ENCODE measurements at places on chromosomes 6 and 20. TPM values are rescaled to one million over a fixed set of nuclear protein-coding genes. Genes with fewer than 3 reads are reported as not detected.

- no peaks in the 10 kb centered on the region for H3K27me3 ChIP-seq
- H3K4me3 ChIP-seq: peak within 1 kb of the TSS; percentile 93
- peak within 1 kb of the TSS; percentile 96 for H3K27ac ChIP-seq
Observed at GRCh38 chr6:118651282-118652050, at the start of gene CEP85L. Gene CEP85L, minus strand, starts transcription at chr6:118651591. Its CDS starts 322 bp downstream, at chr6:118651269.

GRCh38 chr20:49636447-49636846 is 68.5 kb upstream of the PTGIS start:
- H3K4me1 ChIP-seq: peaks cover 2% of the 10 kb centered on the region
- no peak overlapping the region for H3K27ac ChIP-seq
- no peak overlapping the region for H3K4me3 ChIP-seq
- H3K36me3 ChIP-seq: peaks cover 50% of the 10 kb centered on the region
- DNase-seq: no peak
- H3K27me3 ChIP-seq: no peaks in the 10 kb centered on the region

GRCh38 chr6:1170794-1171193 is 141.1 kb upstream of the FOXQ1 start:
- no peaks in the 10 kb centered on the region for H3K36me3 ChIP-seq
- H3K4me3 ChIP-seq: no peak overlapping the region
- peaks cover 7% of the 10 kb centered on the region for H3K27me3 ChIP-seq
- H3K27ac ChIP-seq: no peak overlapping the region

- no peak overlapping the region for H3K4me3 ChIP-seq
- no peaks in the 10 kb centered on the region for H3K27me3 ChIP-seq
- no peaks in the 10 kb centered on the region for H3K36me3 ChIP-seq
- no peak overlapping the region for H3K27ac ChIP-seq
Observed at GRCh38 chr20:24488064-24488799, 18.8 kb downstream of the SYNDIG1 start.

DNA sequence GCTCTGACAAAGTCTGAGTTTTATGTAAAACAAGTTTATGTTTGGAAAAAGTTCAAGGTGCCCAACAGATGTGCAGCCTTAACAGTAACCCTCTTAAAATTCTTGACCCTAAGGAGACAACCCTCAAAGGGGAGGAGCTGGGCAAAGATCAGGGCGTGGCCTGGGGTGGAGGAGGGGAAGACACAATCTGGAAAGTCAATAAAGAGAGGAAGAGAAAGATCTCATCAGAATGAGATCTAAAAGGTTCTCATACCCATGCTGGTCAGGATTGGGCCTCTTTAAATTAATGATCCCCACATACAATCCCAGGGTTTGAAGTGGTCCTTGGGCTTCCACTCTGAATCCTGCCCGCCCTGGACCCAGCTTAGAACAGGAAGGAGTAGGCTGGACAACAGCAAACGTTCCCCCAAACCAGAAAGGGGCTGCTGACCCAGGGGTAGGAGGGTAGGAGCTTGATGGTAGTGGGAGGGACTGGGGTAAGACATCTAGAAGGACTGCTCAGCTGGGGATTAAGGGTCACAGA is 33.0 kb downstream of the FOXP4 start:
- no peaks in the 10 kb centered on the region for H3K36me3 ChIP-seq
- H3K27ac ChIP-seq: no peak overlapping the region
- H3K4me1 ChIP-seq: no peaks in the 10 kb centered on the region
- no peaks in the 10 kb centered on the region for H3K27me3 ChIP-seq
- H3K4me3 ChIP-seq: no peak overlapping the region
- no peak for DNase-seq

DNA sequence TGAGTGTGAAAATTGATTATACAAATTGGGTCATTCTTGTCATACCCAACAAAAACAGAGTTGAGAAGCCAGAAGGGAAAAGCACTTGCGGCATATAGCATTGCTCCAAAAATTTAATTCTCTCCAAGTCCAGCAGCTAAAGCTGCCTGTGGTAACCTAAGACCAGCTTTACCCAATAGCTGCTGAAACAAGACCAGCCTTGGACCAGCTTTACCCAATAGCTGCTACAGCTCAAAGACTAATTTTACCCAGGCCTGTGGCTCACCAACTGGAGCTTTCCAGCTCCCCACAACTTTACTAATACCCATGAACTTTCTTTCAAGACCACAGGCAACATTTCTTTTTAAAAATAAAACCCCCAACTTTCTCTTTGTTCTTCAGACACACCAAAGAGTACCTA is 32.8 kb upstream of the ZNF133 start:
- DNase-seq: no peak
- H3K4me3 ChIP-seq: no peak overlapping the region
- H3K36me3 ChIP-seq: no peaks in the 10 kb centered on the region
- H3K4me1 ChIP-seq: no peaks in the 10 kb centered on the region
- peaks cover 2% of the 10 kb centered on the region for H3K27me3 ChIP-seq

DNA sequence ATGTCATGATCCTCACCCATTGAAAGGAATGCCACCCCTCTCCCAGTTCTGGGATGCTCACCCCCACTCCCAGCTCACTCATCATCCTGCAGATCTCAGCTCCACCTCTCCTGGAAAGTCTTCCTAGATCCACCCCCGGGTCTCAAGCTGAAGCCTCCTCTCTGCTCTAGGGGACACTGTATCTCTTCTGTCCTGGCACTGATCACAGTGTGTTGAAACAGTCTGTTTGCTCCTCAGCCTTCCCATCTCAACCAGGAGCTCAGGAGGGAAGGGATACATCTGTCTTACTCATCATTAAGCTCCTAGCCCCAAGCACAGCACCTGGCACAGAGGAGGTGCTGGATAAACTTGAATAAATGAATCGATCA is 80.1 kb downstream of the MRPL14 start:
- H3K27me3 ChIP-seq: peaks cover 2% of the 10 kb centered on the region
- no peak overlapping the region for H3K4me3 ChIP-seq
- no peaks in the 10 kb centered on the region for H3K36me3 ChIP-seq
- H3K4me1 ChIP-seq: peaks cover 11% of the 10 kb centered on the region
- H3K27ac ChIP-seq: no peak overlapping the region

DNA sequence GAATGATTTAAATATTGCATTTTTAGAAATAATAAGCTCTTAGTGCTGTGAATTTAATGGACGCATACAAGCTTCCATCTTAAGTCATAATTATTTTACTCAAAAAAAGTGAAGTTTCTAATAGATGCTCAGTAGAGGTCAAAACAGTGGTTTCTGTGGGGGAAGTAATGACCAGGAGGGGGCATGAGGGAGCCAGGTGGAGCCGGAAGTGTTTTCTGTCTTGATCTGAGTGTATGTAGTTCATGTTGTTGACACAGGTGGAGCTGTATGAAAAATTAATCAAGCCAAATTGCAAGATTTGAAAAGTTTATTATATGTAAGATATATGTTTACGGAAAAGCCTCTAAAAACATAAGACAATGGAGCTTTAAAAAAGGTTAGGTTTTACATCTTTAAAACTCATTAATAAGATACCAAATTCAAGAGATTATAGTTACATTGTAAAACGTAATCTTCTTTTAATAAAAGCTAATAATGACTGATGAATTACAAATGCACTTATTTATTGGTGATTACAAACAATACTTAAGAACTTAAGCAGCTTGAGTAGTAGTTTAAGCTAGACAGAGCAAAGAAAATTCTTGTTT is 68.0 kb downstream of the PLAGL1 start:
- no peak overlapping the region for H3K27ac ChIP-seq
- H3K4me1 ChIP-seq: peaks cover 10% of the 10 kb centered on the region
- no peak overlapping the region for H3K4me3 ChIP-seq
- no peaks in the 10 kb centered on the region for H3K36me3 ChIP-seq
- H3K27me3 ChIP-seq: no peaks in the 10 kb centered on the region

FAM83C gene
- not detected for total RNA-seq

GRCh38 chr6:130560231-130560630 is 194.4 kb downstream of the TMEM200A start:
- no peaks in the 10 kb centered on the region for H3K27me3 ChIP-seq
- H3K4me1 ChIP-seq: peaks cover 18% of the 10 kb centered on the region
- no peak overlapping the region for H3K4me3 ChIP-seq
- H3K36me3 ChIP-seq: no peaks in the 10 kb centered on the region

FLRT3 gene
- not detected for total RNA-seq

GRCh38 chr6:72857791-72858585 is 236.1 kb downstream of the KCNQ5 start:
- H3K27ac ChIP-seq: no peak overlapping the region
- H3K27me3 ChIP-seq: no peaks in the 10 kb centered on the region
- H3K4me3 ChIP-seq: no peak overlapping the region
- no peaks in the 10 kb centered on the region for H3K36me3 ChIP-seq
- DNase-seq: no peak

DNA sequence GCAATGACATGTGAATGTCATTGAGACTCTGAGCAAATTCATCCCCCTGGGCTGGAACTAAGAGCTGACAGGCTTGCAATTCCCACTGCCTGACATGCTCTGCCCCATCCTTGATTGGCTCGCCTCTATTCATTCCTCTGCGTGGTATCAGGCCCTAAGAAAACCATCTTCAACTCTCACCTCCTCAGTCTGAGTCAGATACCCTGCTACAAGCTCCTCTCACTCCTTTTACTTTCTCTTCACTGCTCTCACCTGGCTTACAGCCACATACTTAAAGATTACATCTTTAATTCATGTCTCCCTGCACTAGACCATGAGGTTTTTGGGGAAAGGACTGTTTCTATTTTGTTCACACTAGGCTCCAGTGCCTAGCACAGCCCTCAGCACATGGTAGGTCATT is 131.6 kb downstream of the KIF6 start:
- no peaks in the 10 kb centered on the region for H3K36me3 ChIP-seq
- no peaks in the 10 kb centered on the region for H3K4me1 ChIP-seq

GRCh38 chr20:43840382-43841070 is 74.1 kb upstream of the TOX2 start:
- no peaks in the 10 kb centered on the region for H3K36me3 ChIP-seq
- peak; percentile 69 for DNase-seq
- no peak overlapping the region for H3K4me3 ChIP-seq
- no peak overlapping the region for H3K27ac ChIP-seq
- peaks cover 44% of the 10 kb centered on the region for H3K4me1 ChIP-seq

GRCh38 chr6:52497652-52498408 is 77.7 kb downstream of the EFHC1 start:
- peaks cover 2% of the 10 kb centered on the region for H3K4me1 ChIP-seq
- H3K36me3 ChIP-seq: peaks cover 3% of the 10 kb centered on the region
- no peak overlapping the region for H3K4me3 ChIP-seq
- no peaks in the 10 kb centered on the region for H3K27me3 ChIP-seq
- no peak for DNase-seq

DNA sequence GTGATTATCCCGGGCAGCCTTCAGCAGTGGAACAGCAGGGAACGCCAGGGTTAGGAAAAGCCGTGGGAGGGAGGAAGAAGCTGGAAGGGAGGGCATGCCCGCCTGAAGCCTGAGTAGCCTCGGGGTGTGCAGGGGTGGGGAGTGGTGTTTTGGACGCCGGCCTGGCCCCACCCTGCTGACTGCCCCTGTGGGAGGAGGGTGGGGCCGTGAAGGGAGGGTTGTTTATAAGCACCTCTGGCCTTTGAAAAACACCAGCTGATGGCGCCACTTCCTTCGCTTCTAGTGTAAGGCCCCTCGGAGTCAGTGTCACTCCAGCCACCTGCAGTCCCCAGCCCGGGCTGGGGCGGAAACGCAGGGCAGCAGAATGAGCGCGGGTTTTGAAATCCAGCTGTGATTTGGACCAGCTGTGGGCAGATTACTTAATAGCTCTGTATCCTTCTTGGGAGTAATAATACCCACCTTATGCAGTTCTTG is 52.8 kb upstream of the BMP6 start:
- DNase-seq: peak; percentile 8
- H3K27ac ChIP-seq: no peak overlapping the region
- H3K4me3 ChIP-seq: no peak overlapping the region
- peaks cover 2% of the 10 kb centered on the region for H3K27me3 ChIP-seq
- no peaks in the 10 kb centered on the region for H3K36me3 ChIP-seq
- no peaks in the 10 kb centered on the region for H3K4me1 ChIP-seq

GRCh38 chr6:107185391-107185970 is 70.2 kb upstream of the BEND3 start:
- no peak overlapping the region for H3K4me3 ChIP-seq
- H3K27ac ChIP-seq: no peak overlapping the region
- no peaks in the 10 kb centered on the region for H3K27me3 ChIP-seq
- H3K36me3 ChIP-seq: no peaks in the 10 kb centered on the region

DNA sequence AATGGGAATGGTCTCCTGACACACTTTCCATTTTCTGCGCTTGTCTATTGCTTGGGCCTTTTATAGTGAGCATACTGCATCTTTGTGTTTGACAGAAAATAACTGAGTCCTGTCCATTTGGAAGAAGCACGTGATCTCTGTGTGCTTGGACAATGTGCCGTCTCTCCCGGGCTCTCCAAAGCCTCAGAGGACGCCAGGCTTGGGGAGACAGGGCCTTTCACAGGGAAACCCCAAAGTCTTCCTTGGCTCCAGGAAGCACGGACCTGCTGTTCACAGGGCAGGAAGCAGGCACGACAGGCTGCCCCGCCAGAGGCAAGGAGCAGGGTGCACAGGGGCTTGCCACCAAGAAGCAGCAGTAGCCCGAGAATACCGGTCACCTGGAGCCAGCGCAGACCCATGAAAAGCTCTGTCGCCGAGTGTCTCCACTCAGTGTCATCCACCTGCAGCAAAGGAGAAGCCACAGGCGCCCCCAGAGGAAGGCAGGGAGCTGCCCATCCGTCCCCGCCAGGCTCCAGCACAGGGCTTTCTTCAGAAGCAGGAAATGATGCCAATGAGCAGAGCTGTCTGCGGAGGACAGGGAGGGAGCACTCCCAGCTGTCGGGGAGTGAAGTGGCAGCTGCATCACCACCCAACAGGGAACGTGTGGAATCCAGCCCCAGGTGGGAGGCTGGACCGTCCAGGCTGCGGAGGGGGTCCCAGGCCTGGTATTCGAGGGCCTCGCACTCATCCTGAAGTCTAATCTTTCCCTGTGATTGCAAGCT is 135.1 kb downstream of the AGPAT4 start:
- no peaks in the 10 kb centered on the region for H3K36me3 ChIP-seq
- no peaks in the 10 kb centered on the region for H3K4me1 ChIP-seq
- no peak for DNase-seq
- H3K27ac ChIP-seq: no peak overlapping the region
- no peak overlapping the region for H3K4me3 ChIP-seq

DNA sequence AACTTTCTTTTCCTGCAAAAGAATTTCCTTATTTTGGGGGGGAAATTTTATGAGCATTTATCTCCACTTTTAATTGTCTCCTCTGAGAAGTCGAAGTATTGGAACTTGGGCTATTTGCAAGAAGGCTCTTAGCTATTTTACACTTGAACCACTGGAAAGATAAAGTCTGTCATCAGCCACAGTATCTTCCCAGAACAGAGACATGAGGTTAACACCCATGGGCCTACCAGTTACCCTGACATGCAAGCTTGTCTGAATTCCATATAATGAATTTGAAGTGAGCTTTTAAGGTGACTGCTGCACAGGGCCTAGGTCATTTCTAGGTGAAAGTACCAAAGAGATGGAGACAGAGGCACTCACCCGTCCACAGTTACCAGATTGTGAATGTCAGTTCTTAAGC is 193.1 kb downstream of the SIM1 start:
- H3K27me3 ChIP-seq: no peaks in the 10 kb centered on the region
- no peaks in the 10 kb centered on the region for H3K36me3 ChIP-seq
- H3K27ac ChIP-seq: no peak overlapping the region
- no peaks in the 10 kb centered on the region for H3K4me1 ChIP-seq
- DNase-seq: no peak
